ENCODE measurements at places on chromosomes 7 and 10.
A peak's percentile ranks its signal among the peaks of the same experiment; 100 is the strongest.

- DNase-seq: no peak
Measured at GRCh38 chr10:54064215-54064614, 736.8 kb downstream of the PCDH15 start.

DNA sequence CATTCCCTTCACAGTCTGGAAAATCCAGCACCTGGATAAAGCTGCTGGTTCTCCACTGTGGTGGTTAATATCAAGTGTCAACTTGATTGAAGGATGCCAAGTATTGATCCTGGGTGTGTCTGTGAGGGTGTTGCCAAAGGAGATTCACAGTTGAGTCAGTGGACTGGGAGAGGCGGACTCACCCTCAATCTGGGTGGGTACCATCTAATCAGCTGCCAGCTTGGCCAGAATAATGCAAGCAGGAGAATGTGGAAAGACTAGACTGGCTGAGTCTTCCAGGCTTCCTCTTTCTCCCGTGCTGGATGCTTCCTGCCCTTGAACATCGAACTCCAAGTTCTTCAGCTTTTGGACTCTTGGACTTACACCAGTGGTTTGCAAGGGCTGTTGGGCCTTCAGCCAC, 48.4 kb downstream of the C10orf143 start:
- DNase-seq: no peak

- peak; percentile 56 for DNase-seq
Measured at GRCh38 chr10:3763035-3763456, 22.0 kb downstream of the KLF6 start.

- DNase-seq: no peak
Measured at GRCh38 chr7:2029211-2029905, 203.4 kb downstream of the MAD1L1 start.

DNA sequence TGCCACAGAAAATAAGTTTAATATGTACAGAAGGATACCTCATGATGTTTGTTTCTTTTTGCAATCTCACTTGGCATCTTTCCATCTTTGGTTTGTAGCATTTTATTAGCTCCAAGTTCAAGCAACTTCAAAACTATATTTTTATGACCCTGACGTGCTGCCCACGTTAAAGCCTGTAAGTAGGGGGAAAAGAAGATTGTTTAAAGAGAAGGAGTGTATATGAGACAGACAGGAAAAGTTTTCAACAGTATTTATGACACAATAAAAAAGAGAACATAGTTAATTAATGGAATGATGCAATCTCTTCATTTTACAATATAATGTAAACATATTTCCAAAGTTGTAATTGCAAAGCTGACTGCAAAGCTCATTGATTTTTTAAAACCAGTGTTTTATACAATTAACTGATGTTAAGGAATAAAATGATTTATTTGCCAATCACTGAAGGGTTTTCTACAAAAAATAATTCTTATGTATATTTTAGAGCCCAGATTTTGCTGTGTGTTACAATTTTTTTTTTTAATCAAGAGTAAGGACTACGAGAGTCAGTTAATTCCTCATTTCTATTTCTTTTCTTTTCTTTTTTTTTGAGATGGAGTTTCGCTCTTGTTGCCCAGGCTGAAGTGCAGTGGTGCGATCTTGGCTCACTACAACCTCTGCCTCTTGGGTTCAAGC, 42.5 kb downstream of the ASZ1 start:
- no peak for DNase-seq

- DNase-seq: no peak
Measured at GRCh38 chr7:137000621-137001020, 132.2 kb downstream of the CHRM2 start.

GRCh38 chr7:22113041-22113440, 167.3 kb upstream of the CDCA7L start:
- no peak for DNase-seq

DNA sequence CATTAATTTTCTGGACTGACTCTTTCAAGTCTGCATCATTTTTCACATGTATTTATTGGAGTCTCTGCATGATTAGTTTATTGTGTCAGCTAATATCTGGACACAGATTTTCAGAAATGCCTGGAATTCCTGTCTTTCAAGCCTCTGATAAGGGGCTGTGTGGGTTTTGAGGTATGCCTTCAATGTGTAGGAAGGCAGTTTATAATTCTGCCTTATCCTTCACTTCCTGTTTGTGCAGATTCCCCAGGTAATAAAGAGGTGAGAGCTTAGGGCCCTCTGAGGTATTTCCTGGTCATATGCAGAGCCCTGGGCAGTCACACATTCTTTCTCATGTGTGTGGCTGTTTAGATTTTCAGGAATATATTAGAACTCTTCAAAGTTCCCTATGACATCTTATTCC, 79.4 kb upstream of the PRKCQ start:
- no peak for DNase-seq

GRCh38 chr7:148701414-148701813, 2.7 kb downstream of the CUL1 start:
- no peak for DNase-seq

DNA sequence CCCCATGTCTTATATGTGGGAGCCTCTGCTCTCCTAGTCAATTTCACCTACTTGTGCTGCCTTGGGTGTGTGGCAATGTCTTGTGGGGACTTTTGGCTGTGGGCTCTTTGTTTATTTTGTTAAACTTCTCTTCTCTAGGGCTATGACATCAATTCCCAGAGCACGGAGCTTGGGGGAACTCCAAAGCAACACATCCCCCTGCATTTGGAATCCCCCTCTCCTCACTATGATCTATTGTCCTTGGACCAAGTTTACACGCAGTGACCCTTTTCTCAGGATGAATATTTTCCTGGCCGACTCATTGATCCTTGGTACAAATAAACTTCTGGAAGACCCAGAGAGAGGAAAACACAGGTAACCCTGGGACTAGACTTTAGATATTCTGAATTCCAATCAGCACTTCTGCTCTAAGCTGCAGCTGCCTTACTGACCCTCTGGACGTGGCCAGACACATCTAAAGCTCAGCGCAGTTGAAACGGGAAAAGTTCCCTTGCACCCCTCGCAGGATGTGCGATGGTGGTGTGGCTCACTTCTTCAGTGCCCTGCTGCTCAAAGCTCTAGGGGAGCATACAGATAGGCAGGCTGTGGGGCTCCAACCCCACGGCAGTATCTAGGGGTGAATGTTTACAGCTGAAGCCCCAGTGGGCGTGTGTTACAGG, 110.8 kb downstream of the TMEM178B start:
- DNase-seq: no peak

GRCh38 chr10:44334621-44335184, 50.2 kb downstream of the CXCL12 start:
- no peak for DNase-seq

GRCh38 chr10:61543831-61544230, 90.7 kb upstream of the TMEM26 start:
- DNase-seq: no peak

- DNase-seq: no peak
Measured at GRCh38 chr10:123421461-123421860, 244.7 kb upstream of the GPR26 start.

- no peak for DNase-seq
Measured at GRCh38 chr7:115094163-115094562, 172.3 kb downstream of the MDFIC start.

- no peak for DNase-seq
Measured at GRCh38 chr7:123966936-123967335, 41.9 kb downstream of the SPAM1 start.

GRCh38 chr10:48603421-48604038, 1.3 kb downstream of the ARHGAP22 start:
- DNase-seq: no peak

DNA sequence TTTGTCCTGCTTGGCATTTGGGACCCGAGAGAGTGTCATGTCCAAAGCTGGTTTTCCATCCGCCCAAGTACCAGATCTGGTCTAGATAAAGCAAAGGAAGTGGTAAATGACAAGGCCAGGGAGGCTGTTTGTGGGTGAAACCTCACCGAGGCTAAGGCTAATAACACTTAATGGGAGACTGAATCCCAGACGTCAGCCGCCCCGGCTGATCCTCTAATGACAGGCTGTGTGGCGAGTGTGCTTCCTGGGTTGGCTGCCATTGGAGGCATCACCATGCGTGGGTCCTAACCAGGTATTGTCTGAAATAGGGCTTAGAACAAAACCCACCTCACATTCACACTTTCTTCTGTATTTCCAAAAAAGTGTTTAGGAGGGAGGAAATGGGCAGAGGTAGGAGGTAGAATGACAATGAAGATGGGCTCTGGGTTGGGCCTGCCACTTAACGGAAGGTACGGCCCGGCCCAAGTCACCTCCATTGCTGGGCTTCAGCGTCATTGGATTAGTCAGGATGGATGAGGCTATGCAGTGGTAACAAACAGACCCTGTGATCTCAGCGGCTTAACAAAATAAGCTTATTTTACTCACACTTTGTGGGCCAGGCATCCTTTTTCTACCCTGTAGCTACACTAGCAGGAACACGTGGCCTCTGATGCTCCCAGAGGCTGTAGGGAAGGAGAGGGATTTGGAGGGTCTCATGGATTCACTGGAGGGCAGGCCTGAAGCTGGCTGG, 59.7 kb downstream of the PROSER2 start:
- no peak for DNase-seq

GRCh38 chr7:134947329-134947728, 39.0 kb upstream of the AGBL3 start:
- no peak for DNase-seq

DNA sequence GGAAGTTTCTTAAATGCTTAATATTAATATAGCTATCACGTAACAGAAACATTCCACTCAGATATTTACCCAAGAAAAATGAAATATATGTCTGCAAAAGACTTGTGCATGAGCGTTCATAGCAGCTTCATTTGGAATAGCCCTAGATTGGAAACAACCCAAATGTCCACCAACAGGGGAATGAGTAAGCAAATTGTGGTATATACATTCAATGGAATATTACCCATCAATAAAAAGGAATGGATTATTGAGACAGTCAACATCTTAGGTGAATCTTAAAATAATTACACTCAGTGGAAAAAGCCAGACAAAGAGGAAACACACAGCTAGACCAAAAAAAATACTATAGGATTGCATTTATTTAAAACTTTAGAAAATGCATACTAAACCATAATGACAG, 90.4 kb upstream of the KAT6B start:
- no peak for DNase-seq

- DNase-seq: no peak
Measured at GRCh38 chr10:51999096-51999495, 299.7 kb upstream of the CSTF2T start.

GRCh38 chr10:33635967-33636515, 301.6 kb upstream of the NRP1 start:
- no peak for DNase-seq

GRCh38 chr7:135273581-135273980, 39.9 kb downstream of the STRA8 start:
- peak; percentile 20 for DNase-seq

DNA sequence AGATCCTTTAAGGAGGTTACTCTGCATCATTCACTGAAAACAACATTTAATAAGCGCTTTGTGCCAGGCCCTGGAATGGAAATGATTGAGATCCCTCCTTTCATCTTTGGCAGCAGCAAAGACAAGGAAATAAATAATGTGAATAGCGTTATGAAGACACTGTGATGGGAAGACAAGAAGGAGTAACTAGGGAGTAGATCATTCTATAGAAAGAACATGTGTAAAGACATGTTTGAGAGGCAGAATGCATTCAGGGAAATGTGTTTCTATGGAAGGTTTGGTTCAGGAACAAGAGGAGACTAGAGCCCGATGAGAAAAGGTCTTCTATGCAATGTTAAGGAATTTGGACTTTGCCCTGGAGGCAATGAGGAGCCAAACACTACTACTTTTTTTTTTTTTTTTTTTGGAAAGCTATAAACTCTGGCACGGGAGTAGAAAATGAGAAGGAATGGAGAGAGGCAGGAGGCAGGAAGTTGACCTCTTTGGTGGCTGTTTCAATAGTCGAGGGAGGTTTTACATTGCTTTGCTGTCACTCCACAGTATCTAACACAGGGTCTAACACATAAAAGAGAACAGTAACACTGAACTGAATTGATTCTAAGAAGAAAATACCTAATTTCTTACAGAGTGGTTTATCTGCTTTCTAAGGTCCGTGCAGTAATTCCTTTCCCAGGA, 44.9 kb downstream of the SMURF1 start:
- no peak for DNase-seq

GRCh38 chr7:30312178-30312577, 27.8 kb downstream of the ZNRF2 start:
- DNase-seq: no peak

DNA sequence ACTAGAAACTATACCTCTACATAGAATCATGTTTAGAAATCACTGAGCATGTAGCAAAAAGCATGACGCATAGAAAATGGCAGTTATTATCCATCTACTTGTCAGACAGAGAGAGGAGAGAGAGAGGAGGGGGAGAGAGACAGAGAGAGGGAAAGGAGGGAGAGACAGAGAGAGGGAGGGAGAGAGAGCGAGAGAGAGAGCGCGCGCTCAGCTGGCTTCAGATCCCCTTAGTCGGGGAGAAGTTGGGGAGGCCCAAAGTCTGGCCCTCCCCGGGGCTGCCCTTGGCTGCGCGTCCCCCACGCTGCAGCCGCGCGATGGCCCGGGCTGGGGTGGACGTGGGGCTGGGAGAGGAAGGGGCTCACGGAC, 37.0 kb downstream of the CNPY1 start:
- no peak for DNase-seq

GRCh38 chr7:25288556-25289307, 60.4 kb upstream of the NPVF start:
- DNase-seq: no peak

DNA sequence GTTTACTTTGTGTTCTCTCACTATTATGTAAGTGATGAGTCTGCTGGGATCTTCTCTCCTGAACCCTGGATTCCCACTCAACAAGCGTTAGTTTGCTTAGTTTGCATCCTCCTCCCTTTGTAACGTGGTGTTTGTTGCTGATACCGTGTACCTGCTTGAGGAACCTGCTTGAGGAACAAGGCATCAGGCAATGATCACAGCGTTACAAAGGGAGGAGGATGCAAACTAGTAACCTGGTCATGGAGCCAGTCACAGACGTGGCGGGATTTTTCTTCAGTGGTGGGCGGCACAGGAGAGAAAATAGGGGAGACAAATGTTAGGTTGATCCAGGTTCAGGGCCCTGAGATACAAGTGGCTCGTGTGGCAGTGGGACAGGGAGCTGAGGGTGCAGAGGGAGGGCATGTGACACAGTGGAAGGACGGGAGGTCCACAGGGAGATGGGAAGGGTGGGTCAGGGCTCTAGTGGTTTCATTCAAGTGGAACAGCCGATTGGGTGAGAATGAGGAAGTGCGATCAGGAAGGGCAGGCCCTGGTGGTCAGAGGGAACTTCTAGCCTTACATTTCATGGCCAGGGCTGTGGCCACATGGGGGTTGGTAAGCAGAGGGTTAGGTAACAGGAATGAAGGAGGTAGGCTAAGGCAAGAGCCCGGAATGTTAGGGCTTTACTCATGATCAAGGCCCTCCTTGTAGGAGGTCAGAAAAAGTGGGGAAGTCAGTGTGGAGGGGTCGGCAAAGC, 38.0 kb downstream of the SNX10 start:
- DNase-seq: no peak

DNA sequence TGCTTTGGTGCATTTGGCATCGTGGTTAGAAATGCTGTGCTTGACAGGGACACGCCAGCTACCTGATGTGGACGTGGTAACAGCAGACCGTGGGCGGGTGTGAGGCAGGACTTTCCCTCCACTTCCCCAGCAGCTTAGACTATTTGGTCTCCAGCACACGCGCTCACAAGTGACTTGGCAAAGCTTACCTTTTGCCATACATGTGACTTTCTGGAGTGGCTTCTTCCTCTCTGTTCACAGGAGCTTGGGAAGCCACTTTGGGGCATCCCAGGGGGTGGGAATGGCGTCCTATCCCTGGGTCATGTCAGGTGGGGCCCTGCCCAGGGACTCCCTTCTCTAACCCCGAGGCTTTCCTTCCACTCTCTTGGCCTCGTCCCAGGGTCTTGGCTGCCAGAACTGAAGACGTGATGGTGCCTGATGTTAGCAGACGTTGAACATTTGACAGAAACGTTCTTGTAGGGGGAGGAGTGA, 228.7 kb upstream of the KLF6 start:
- DNase-seq: peak; percentile 61

Data from activated CD8-positive, alpha-beta memory T cell treated with anti-CD3 and anti-CD28 coated beads, Interleukin-2, amount 50 U/mL, for 48 hours (primary cell).